ENCODE measurements at places on chromosomes 6 and 20.

- H3K27me3 ChIP-seq = no peaks in the 10 kb centered on the region
- H3K4me3 ChIP-seq = no peak overlapping the region
- no peaks in the 10 kb centered on the region for H3K36me3 ChIP-seq
- peaks cover 14% of the 10 kb centered on the region for H3K4me1 ChIP-seq
Observed at GRCh38 chr6:117531809-117532725, 49.6 kb downstream of the DCBLD1 start.

DNA sequence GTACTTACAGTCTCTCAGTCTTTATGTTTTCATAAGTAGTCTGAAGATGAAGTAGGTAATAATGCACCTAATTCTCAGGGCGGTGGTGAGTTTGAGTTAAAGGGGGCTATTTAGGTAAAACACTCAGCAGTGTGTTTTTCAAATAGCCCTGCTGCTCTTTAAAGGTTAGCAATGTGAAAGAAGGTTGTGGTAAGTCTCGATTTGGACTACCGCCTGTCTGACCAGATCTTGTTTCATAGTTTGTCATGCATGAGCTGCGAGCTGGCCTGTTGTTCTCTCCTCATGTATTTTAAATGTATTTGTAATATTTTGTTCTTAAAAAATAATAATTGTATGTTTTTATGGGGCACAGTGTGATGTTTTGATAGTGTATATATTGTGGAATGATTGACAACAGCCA lies 340.2 kb downstream of the DHX35 start:
- peaks cover 9% of the 10 kb centered on the region for H3K27me3 ChIP-seq
- H3K36me3 ChIP-seq = no peaks in the 10 kb centered on the region
- H3K27ac ChIP-seq = no peak overlapping the region
- DNase-seq = no peak

GRCh38 chr20:24913076-24913628 lies 35.9 kb upstream of the CST7 start:
- peak; percentile 36 for DNase-seq
- no peaks in the 10 kb centered on the region for H3K36me3 ChIP-seq
- H3K4me3 ChIP-seq = no peak overlapping the region
- peaks cover 15% of the 10 kb centered on the region for H3K27me3 ChIP-seq

- no peak for DNase-seq
- no peaks in the 10 kb centered on the region for H3K4me1 ChIP-seq
Observed at GRCh38 chr6:132020138-132020581, 69.0 kb upstream of the CCN2 start.

DNA sequence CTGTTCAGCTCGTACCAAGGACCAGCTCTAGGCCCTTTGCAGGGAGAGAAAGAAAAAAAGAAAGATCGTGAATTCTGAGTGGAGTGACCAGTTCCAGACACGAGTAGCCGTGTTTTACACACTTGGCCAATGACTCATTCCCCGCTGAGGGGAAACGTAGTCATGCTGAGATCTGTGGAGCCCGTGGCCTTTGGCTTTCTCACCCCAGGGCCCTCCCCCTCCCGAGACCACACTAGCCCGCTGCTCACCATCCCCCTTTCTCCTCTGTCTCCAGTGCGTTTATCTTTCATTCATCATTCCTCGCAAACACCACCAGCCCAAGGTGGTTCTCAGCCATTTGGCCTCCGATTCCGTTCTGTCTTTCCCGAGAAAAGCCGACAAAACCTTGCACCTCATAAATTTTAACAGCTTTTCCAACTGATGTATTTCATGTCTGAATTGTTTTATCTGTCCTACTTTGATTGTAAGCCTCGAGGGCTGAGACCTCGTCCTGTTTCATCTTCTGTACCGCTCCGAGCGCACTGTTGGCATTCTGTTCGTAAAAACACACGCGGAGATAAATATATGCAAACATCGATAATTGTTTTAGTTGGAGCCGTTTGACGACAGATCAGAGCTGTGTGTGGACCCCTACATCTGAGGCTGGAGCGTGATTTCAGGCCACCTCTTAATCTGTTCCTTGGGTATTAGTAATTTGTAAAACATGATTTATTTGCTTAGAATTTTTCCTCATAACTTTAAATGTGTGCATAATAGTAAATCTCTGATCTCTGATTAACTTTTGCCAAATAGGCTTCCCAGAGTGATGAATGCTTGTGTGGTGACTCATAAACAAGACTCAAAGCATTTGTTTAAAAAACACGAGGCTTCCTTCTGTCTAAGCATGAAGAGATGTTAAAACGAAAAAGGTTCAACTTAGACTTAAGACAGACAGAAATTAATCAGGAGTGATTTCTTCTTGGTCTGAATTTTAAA lies 336.6 kb downstream of the CDH4 start:
- H3K4me3 ChIP-seq = peak overlapping the region; percentile 12
- H3K27ac ChIP-seq = no peak overlapping the region
- peaks cover 26% of the 10 kb centered on the region for H3K27me3 ChIP-seq

DNA sequence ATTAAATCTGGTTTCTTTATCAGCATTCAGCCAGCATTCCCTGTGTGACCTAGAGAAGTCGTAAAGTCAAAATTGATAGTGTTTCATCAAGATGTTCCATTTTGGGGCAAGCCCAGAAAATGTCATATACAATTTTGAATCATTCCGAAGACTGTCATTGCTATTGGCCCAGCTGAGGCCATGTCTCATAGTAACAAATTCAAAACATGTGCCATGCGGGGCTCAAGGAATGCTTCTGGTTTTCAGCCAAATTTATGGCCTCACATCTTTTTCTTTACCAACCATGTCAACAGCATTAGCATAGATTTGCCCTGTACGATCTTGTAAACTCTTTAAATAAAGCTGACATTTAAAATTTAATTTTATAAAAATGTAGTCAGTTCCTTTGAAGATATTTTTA lies 314.7 kb downstream of the PAX1 start:
- no peaks in the 10 kb centered on the region for H3K4me1 ChIP-seq
- no peaks in the 10 kb centered on the region for H3K27me3 ChIP-seq
- H3K36me3 ChIP-seq = no peaks in the 10 kb centered on the region

GRCh38 chr6:7230956-7231713 lies 81.9 kb downstream of the SSR1 start:
- peaks cover 8% of the 10 kb centered on the region for H3K4me1 ChIP-seq
- H3K27me3 ChIP-seq = no peaks in the 10 kb centered on the region
- H3K4me3 ChIP-seq = no peak overlapping the region
- no peak for DNase-seq
- no peak overlapping the region for H3K27ac ChIP-seq

GRCh38 chr6:165726965-165727381 lies 63.9 kb upstream of the PDE10A start:
- no peaks in the 10 kb centered on the region for H3K36me3 ChIP-seq
- DNase-seq = peak; percentile 58
- no peak overlapping the region for H3K27ac ChIP-seq
- H3K4me3 ChIP-seq = no peak overlapping the region
- H3K4me1 ChIP-seq = peaks cover 14% of the 10 kb centered on the region
- H3K27me3 ChIP-seq = peaks cover 8% of the 10 kb centered on the region

GRCh38 chr20:44752099-44752931 lies 6.7 kb downstream of the KCNK15 start:
- peaks cover 3% of the 10 kb centered on the region for H3K4me1 ChIP-seq
- no peak overlapping the region for H3K27ac ChIP-seq
- no peaks in the 10 kb centered on the region for H3K36me3 ChIP-seq

DNA sequence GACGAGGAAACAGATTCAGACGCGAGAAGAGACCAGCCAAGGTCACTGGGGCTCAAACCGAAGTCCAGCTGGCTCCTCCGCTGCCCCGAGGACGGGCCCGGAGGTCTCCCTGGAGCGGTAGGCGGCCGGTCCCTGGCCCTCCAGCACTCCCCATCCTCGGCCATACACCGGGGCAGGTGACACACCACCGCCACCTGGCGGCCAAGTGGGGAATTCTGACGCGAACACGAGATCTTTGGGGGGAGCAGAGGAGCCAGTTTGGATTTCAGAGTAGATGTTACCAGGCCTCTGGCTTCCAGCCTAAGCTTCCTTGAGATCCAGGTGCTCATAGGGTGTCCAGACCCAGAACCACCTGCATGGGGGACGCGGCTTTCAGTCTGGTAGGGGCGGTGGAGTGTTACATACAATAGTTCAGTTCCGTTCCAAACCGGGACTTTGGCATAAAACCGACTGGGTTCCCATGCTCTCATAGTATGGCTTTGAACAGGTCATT lies 16.1 kb downstream of the BPIFB1 start:
- H3K4me1 ChIP-seq = no peaks in the 10 kb centered on the region
- H3K4me3 ChIP-seq = no peak overlapping the region
- H3K27me3 ChIP-seq = peaks cover 64% of the 10 kb centered on the region

- H3K4me1 ChIP-seq = peaks cover 47% of the 10 kb centered on the region
- H3K4me3 ChIP-seq = no peak overlapping the region
- no peak overlapping the region for H3K27ac ChIP-seq
Observed at GRCh38 chr6:139369068-139369467, 5.4 kb downstream of the CITED2 start.

DNA sequence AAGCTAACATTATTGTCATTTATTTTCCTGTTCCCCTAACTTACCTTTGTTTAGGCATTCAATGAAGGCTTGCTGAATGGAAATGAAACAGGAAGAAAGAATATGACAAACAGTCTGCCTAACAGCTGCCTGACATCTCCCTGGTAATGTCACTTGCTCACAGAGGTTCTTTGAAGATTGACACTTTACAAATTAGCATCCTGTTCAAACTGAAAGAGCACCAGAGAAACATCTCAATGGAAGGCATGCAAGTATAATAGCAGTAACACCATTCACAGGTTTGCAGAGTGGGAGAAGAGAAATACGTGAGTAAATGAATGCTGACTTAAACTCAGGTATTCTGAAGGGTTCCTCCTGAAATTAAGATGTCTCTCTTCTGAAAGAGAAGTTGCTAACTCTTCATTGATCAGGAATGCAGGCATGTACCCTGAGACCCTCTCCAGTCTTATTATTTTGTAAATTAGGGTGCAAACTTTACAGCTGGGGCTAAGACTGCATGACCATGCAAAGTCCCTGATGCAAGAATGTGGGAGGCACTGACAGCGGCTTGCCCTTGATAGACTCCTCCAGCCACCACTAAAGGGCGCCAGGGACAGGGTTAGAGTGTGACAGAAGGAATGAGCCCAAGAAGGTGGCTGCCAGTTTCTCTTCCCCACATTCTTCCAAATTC lies 1.3 kb upstream of the SMLR1 start:
- no peak overlapping the region for H3K4me3 ChIP-seq
- H3K36me3 ChIP-seq = no peaks in the 10 kb centered on the region
- peaks cover 6% of the 10 kb centered on the region for H3K27me3 ChIP-seq
- H3K4me1 ChIP-seq = no peaks in the 10 kb centered on the region
- no peak for DNase-seq

DNA sequence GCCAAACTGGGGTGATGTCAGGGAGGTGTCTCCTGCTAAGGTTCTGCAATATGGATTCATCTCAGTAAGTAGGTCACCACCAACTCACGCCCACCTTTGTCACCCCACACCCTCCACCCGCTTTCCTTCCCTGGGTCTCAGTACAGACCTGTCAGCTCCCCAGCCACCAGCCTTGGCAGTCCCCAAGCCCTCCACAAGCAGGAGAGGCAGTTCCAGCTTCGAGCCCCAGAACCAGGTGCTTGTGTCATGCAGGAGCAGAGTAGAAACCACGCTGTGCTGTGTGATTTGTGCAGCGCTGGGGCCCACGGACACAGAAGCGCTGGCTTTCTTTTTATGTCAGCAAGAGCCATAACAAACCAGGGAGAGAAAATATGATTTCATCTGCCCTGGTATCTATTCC lies 89.0 kb upstream of the CDH4 start:
- no peaks in the 10 kb centered on the region for H3K4me1 ChIP-seq
- H3K4me3 ChIP-seq = no peak overlapping the region
- DNase-seq = no peak
- peaks cover 20% of the 10 kb centered on the region for H3K27me3 ChIP-seq
- H3K36me3 ChIP-seq = no peaks in the 10 kb centered on the region

GRCh38 chr20:20401991-20402390 lies 34.1 kb downstream of the INSM1 start:
- peaks cover 8% of the 10 kb centered on the region for H3K4me1 ChIP-seq
- no peak overlapping the region for H3K4me3 ChIP-seq
- H3K27ac ChIP-seq = no peak overlapping the region

Data from type B pancreatic cell (in vitro differentiated cells).